ENCODE measurements at places on chromosomes 16 and 17. TPM values are rescaled to one million over a fixed set of nuclear protein-coding genes. Genes with fewer than 3 reads are reported as not detected.

The ARL5C gene
- total RNA-seq = not detected

The CNTNAP4 gene
- total RNA-seq = not detected

The GSDMA gene
- total RNA-seq = not detected

The DYNLRB2 gene
- not detected for total RNA-seq

The KRTAP3-2 gene
- not detected for total RNA-seq

The OR3A3 gene
- not detected for total RNA-seq

The TNFRSF13B gene
- total RNA-seq = 3.2 TPM

GRCh38 chr17:47209499-47209898, 351 bp downstream of the MYL4 start:
- DNase-seq = no peak

- no peak for DNase-seq
These were observed 24.4 kb downstream of the CRK start for GRCh38 chr17:1431631-1432104.

- no peak for DNase-seq
These were observed 12.6 kb upstream of the CEP20 start for GRCh38 chr16:15900901-15901500.

DNA sequence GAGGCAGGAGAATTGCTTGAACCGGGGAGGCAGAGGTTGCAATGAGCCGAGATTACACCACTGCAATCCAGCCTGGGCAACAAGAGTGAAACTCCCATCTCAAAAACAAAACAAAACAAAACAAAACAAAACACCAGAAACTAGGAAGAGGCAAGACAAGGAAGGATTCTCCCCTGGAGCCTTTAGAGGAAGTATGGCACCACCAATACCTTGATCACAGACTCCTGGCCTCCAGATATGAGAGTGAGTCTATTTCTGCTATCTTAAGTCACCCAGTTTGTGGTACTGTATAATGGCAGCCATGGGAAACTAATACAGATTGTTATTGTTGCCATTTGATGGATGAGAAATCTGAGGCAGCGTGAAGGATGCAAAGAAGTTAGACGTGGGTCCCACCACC, 14.6 kb upstream of the CPPED1 start:
- DNase-seq = no peak

DNA sequence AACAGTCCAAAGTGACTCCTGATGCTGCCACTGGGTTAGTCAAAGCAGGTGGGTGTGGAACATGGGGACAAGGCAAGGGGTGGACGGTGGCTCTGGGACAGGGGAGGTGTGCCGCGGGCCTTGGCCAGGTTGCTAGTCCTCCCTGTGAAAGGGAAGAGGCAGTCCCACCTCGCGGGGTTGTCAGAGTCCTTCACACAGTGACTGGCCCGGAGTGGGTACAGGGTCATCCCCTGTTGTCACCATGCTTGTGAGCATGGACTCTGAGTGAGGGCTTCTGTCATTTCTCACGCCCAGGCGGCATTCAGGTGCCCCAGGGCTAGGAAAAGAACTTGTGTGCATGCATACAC, 3.1 kb upstream of the ZNF469 start:
- no peak for DNase-seq

DNA sequence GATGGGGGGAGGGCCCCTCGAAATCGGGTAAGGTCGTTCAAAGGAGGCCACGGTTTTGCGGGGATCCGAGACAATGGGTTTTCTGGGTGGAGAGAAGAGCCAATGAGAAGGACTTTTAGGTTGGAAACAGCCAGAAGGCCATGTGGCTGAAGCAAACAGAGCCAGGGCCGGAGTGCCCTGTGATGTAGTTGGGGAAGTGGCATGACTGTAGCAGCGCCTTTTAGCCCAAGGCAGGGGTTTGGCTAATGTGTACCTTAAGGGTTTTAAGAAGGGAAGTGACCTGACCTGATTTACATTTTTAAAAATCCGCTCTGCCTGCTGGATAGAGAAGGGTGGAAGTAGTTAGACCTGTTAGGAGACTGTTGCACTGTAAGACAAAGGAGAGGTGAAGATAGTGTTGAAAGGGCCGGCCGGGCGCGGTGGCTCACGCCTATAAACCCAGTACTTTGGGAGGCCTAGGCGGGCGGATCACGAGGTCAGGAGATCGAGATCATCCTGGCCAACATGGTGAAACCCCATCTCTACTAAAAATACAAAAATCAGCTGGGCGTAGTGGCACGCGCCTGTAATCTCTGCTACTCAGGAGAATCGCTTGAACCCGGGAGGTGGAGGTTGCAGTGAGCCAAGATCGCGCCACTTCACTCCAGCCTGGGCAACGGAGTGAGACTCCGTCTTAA, 1.0 kb downstream of the LYRM1 start:
- peak; percentile 72 for DNase-seq

DNA sequence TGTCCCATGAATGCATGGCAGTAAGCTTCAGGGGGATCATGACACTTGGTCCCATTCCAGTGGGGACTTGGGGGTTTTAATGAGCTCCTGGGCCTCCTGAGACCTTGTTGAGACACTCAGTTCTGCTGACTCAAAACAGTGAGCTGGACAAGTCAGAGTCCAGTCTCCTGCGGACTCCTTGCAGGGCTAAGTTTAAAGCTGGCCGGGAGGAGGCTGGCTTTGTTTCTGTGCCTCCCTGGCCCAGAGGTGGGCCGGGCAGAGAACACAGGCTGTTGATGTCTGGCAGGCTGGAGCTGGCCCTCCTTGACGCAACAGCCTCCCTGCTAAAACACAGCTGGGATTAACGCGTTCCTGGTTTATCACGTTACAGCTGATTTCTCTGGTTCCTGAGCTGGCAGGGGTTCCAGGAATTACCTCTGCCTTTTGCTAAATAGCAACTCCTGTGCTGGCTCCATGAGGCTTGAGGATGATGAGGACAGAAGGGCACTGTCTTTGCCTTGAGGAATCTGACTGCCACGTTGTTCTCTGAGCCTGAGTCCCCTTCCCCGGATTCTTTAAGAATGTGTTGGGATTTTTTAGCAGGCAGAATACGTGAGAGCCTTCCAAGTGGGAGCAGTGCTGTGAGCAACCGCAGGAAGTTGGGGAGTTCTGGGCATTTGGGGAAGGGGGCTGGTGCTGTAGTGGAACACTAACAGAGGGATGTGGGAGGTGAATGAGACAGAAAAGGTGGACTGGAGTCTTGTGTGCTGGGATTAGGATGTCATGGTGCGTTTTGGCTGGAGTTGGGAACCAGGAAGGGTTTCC, 2.0 kb downstream of the GPT2 start:
- DNase-seq = no peak

GRCh38 chr17:72379516-72379915, 258.7 kb downstream of the SOX9 start:
- DNase-seq = no peak

GRCh38 chr16:649631-650030, 466 bp downstream of the WDR90 start:
- DNase-seq = no peak

DNA sequence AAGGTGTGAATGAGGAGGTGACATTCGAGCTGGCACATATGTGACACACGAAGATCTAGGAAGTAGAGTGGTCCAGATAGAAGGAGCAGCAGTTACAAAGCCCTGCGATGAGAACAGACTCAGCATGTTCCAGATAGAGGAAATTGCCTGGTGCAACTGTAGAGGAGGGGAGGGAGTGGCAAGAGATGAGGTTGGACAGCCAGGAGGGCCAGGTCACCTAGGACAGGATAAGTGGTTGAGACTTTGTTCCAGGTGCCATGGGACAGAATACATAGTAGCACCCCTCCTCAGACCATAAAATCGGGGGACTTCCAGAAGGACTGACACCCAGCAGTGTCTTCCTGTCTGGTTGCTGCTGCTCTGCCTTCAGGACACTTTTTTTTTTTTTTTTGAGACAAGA, 11.0 kb upstream of the CENPT start:
- peak; percentile 62 for DNase-seq

- no peak for DNase-seq
These were observed 51.8 kb upstream of the KDM6B start for GRCh38 chr17:7782240-7782639.

GRCh38 chr16:71631776-71632175, 5.8 kb downstream of the MARVELD3 start:
- DNase-seq = no peak

DNA sequence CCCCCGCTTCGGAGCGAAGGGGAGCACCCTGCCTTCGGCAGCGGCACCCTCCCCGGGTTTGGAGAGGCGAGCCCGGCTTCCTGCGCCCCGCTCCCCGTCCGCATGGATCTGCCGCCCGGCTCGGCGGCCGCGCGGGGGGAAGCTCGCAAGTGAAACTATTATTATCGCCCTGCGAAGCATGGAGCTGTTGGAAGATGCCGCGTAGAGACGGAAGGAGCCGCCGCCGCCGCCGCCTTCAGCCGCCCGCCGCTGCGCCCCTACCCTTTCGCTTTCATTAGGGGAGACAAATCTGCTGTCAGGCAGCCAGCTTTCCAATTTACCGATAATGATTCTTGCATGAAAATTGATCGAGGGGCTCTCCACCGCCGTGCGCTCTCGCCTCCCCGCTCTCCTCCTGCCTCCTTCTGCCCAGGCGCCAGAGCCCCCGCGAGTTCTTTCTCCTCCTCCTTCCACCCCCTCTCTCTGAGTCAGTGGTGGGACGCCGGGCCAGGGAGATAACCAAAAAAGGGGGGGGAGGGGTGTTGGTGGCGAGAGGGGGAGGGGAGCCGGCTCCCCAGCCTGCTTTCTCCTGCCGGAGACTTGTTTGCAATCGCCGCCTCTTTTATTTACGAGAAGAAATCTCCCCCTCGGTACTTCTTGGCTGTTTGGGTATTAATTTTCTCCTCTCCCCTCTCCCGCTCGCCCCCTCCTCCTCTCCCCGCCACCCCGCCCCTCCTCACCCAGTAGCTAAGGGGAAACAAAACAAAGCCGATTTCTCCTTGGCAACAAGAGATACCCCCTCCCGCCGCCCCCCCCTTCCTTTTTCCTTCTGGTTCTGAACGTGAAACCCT, 58.0 kb upstream of the GSE1 start:
- no peak for DNase-seq

DNA sequence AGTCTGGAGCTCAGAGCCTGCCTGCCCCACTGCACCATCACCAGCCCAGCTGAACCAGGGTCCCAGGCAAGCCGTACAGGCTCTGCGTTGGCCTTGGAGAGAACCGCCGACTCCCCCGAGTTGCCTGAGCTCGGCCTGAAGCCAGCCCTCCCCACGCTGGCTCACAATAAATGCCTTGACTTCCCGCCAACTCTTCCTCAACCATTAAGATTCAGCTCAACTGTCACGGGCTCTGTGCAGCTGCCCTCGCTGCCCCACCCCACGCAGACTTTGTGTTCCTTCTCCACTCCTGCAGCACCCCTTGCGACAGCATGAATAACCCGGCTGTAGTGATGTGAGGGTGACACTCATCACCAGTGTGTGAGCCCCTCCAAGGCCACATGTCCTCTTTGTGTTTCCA, 4.8 kb upstream of the QPRT start:
- DNase-seq = peak; percentile 64

DNA sequence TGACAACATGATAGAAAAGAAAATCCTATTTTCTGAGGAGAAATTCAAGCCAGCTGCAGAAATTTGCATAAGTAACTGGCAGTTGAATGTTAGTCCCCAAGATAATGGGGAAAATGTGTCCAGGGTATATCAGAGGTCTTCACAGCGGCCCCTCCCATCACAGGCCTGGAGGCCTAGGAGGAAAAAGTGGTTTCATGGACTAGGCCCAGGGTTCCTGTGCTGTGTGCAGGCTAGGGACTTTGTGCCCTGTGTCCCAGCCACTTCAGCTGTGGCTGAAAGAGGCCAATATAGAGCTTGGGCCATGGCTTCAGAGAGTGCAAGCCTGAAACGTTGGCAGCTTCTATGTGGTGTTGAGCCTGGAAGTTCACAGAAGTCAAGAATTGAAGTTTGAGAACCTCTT, 35.6 kb downstream of the TMEM100 start:
- DNase-seq = no peak

DNA sequence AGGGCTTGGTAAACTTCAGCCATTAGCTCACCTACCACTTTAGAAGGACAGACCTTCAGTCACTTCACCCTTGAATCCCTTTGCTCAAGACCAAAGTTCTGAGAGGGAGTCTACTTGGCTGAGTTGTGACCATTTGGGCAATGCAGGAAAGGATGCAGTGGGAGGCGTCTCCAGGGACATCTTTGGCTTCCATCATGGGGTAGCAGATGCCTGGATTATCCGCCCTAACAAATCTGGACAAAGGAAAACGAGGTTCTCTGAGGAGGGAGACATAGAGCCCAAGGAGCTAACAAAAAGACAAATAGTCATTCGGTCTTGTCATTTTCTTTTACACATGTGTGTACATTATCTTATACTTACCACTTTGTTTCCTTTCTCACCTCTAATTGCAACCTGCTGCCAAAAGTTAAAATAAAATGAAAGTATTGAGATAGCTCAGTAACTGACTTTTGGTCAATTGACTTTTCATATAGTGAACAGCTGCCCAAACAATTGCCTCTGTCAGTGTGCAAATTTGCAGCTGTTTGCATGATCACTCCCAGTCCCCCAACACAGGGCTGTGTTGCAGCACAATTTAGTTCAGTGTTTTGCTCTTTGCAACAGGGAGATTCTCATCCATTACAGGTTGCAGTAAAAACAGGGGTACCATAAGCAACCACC, 108.9 kb upstream of the EEF2KMT start:
- no peak for DNase-seq

DNA sequence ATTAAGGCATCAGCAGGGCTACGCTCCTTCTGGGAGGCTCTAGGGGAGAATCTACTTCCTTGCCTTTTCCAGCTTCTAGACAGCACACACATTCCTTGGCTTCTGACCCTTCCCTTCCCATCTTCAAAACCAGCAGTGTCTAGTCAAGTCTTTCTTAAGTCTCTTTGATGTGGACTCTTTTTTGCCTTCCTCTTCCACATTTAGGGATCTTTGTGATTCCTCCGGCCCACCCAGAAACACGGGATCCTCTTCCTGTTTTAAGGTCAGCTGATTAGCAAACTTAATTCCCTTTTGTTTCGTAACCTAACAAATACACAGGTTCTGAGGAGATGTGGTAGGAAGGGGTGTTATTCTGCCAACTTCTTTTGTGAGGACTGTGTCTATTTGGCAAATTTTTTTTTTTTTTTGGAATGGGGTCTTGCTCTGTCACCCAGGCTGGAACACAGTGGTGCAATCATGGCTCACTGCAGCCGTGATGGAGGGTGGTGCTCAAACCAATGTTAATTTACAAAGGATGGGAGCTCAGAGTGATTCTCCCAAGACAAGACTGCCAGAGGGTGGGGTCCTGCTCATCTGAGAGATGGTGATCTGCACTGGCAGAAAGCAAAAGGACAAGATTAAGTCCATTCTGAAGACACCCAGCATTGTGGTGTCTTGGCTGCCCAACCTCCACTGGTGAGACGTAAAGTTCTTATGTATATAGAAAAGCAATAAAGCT, 14.7 kb downstream of the KNOP1 start:
- DNase-seq = no peak

- no peak for DNase-seq
These were observed 325.8 kb downstream of the CBLN1 start for GRCh38 chr16:48955837-48956236.
